K562 (cell line): ENCODE measurements at places on chromosomes 2 and 18. TPM values are rescaled to one million over a fixed set of nuclear protein-coding genes. Genes with fewer than 3 reads are reported as not detected.
A peak's percentile ranks its signal among the peaks of the same experiment; 100 is the strongest.

DNA sequence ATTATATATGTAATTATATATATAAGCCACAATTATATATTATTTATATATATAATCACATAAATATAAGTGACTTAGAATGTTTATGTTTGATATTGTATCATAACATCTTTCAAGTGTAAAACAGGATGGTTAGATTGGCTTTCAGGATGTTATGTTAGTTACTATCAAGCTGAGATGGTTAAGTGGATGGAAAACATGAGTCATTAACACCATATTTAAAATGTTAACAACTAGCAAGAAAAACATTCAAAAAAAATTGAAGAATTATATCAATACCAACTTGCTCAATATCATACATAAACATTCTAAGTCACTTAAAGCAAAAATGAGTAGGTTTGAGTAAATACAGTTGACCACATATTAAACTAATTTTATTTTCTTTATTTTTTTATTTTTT is 21.8 kb upstream of the RAB27B start:
- no peak overlapping the region for H3K4me3 ChIP-seq
- no peak overlapping the region for H3K27ac ChIP-seq
- peaks cover 10% of the 10 kb centered on the region; the same call in 2 of the 3 replicates for H3K4me1 ChIP-seq
- no peaks in the 10 kb centered on the region for H3K27me3 ChIP-seq

The LIMS3 gene
- 0.73 and 1.9 TPM in 2 replicates for polyA plus RNA-seq

The TMEM169 gene
- not detected in 2 replicates for polyA plus RNA-seq

DNA sequence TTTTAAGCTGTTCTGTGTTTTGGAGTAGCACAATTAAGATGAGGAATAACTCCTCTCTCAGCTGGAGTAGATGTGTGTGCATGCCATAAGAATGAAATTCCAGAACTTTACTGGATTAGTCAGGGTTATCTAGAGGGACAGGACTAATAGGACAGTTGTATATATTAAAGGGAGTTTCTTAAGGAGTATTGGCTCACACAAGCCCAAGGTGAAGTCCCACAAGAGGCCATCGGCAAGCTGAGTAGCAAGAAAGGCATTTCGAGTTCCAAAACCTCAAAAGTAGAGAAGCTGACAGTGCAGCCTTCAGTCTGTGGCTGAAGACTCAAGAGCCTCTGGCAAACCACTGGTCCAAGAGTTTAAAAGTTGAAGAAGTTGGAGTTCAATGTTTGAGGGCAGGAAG is 113.7 kb downstream of the RIT2 start:
- no peak overlapping the region for H3K4me3 ChIP-seq
- H3K27me3 ChIP-seq = no peaks in the 10 kb centered on the region
- no peaks in the 10 kb centered on the region for H3K36me3 ChIP-seq

The NT5DC4 gene
- 1.6 and 5.0 TPM in 2 replicates for polyA plus RNA-seq

GRCh38 chr2:168312036-168312822 is 64.8 kb upstream of the STK39 start:
- no peak overlapping the region for H3K27ac ChIP-seq
- H3K4me3 ChIP-seq = no peak overlapping the region
- no peaks in the 10 kb centered on the region for H3K4me1 ChIP-seq
- H3K27me3 ChIP-seq = no peaks in the 10 kb centered on the region; the same call in 2 of the 3 replicates

GRCh38 chr2:60152226-60152833 is 401.1 kb downstream of the BCL11A start:
- H3K27me3 ChIP-seq = no peaks in the 10 kb centered on the region
- H3K4me1 ChIP-seq = no peaks in the 10 kb centered on the region
- H3K27ac ChIP-seq = no peak overlapping the region
- no peaks in the 10 kb centered on the region for H3K36me3 ChIP-seq

The MC5R gene
- polyA plus RNA-seq = not detected in 2 replicates

DNA sequence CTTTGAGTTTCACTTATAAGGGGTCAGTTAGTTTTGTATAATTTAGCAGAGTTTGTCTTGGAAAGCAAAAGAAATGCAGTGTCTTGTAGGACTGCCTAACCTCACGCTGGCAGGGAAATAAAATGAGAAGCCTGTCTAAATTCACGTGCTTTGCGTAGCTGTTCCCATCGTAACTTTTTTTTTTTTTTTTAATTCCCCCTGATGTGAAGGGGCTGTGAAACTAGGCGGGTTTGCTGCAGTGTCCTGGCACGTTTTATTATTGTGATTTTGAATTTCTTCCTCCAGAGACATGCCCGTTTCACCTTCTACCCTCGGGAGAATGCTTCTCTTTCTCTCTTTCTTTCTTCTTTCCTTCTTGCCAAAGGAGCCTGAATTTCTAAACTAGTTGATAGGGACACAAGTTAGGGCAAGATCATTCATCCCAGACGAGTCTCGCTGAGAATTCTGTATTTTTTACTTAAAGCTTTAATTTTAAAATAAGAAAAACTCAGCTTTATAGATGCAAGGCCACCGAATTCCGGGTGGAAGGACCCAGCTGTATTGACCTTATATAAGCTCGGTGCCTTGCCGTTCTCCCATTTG is 2.3 kb downstream of the MEIS1 start:
- peaks cover 14% of the 10 kb centered on the region; the same call in 2 of the 3 replicates for H3K36me3 ChIP-seq
- H3K27me3 ChIP-seq = no peaks in the 10 kb centered on the region
- H3K4me3 ChIP-seq = peak overlapping the region; percentile 50; the same call in 1 of the 2 replicates
- no peak overlapping the region for H3K27ac ChIP-seq

GRCh38 chr2:25709349-25709748 is 36.0 kb upstream of the DTNB start:
- H3K4me1 ChIP-seq = no peaks in the 10 kb centered on the region
- no peak overlapping the region for H3K27ac ChIP-seq
- H3K36me3 ChIP-seq = no peaks in the 10 kb centered on the region
- peaks cover 29% of the 10 kb centered on the region for H3K27me3 ChIP-seq

DNA sequence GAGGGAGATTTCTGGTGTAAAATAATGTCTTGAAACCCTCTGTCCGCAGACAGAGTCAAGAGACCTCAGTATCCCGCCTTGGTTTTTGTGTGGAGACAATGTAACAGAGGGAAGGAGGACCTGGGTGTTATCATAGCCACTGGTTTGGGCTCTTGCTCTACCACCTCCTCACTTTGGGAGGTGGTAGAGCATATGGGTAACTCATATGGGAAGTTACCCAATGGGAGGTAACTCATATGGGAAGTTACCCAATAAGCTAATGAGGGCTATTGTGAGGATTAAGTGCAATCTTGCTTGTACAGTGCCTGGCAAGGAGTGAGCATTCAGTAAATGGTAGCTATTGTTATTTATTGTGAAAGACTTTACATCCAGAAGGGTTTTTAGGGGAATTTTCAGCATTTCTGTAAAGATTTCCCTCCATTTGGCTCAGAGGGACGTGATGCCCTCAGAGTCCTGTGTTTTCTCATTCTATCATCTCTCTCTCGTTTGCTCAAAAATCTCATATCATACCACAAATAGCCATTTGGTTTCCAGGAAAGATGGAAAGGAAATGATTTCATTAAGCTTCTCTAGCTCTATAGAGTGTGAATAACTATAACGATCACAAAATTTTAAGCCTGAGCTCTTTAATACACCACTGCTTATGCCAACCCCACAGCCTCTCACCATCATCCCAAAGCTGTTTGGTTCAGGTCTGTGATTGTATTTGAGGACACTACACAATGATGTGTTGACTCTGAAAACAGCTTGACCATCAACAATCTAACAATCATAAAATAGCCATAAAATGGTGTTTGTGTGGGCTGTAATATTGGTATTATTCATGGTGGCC is 307.7 kb downstream of the STK39 start:
- H3K36me3 ChIP-seq = peaks cover 58% of the 10 kb centered on the region
- peak overlapping the region; percentile 77 for H3K27ac ChIP-seq
- no peaks in the 10 kb centered on the region for H3K27me3 ChIP-seq
- peaks cover 29% of the 10 kb centered on the region for H3K4me1 ChIP-seq
- DNase-seq = peak; percentile 43

The MATN3 gene
- polyA plus RNA-seq = 0.30 TPM in 1 of 2 replicates, not detected in the other

GRCh38 chr2:118988706-118989105 is 46.7 kb downstream of the MARCO start:
- no peaks in the 10 kb centered on the region for H3K36me3 ChIP-seq
- H3K27ac ChIP-seq = no peak overlapping the region
- DNase-seq = no peak
- H3K27me3 ChIP-seq = no peaks in the 10 kb centered on the region

GRCh38 chr18:62773691-62774090 is 58.4 kb downstream of the PHLPP1 start:
- H3K27ac ChIP-seq = no peak overlapping the region
- no peaks in the 10 kb centered on the region for H3K36me3 ChIP-seq
- H3K4me1 ChIP-seq = no peaks in the 10 kb centered on the region
- no peaks in the 10 kb centered on the region for H3K27me3 ChIP-seq
- no peak overlapping the region for H3K4me3 ChIP-seq

DNA sequence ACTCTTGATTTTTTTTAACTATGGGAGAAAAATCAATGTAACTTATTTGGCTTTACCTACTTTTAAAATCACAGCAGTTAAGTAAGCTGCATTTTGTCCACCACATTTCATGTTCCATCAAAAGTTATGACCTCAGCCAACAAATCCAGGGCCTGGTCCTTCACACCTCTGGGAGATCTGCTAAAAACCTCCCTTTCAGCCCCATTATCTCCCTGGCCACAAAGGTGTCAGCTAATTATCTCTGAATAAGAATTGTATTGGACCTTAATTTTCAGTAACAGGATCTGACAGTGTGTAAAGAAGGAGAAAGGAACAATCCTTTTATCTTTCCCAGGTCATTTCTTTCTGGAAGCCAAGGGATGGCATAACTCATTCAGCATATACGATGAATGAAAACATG is 359.3 kb downstream of the TMEM182 start:
- no peak overlapping the region for H3K27ac ChIP-seq
- no peak for DNase-seq
- no peak overlapping the region for H3K4me3 ChIP-seq
- H3K27me3 ChIP-seq = no peaks in the 10 kb centered on the region
- no peaks in the 10 kb centered on the region for H3K36me3 ChIP-seq
- H3K4me1 ChIP-seq = no peaks in the 10 kb centered on the region

The NEB gene
- polyA plus RNA-seq = 2.9 and 8.3 TPM in 2 replicates

The GTF2A1L gene
- polyA plus RNA-seq = 0.05 TPM in 1 of 2 replicates, not detected in the other

The XPO1 gene
- polyA plus RNA-seq = 195 and 211 TPM in 2 replicates

DNA sequence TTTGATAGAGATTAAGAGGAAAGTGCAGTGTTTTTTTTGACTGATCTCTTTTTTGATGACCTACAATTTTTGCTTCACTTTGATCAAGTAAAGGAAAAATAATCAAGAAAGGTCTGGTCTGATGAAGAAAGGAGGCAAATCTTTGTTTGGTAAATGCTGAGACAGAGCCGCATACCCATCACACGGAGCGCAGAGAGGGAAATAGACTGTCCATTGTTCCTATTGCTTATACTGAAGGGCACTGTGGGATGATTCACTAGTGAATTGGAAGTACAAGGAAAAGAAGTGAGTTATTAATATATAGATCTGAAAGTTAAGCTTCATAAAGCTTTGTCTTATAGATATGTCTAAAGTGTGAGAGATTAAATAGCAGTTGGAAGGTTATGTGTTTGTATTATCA is 455.1 kb downstream of the PLCL1 start:
- no peaks in the 10 kb centered on the region for H3K4me1 ChIP-seq
- H3K27me3 ChIP-seq = no peaks in the 10 kb centered on the region
- DNase-seq = no peak
- H3K27ac ChIP-seq = no peak overlapping the region

- DNase-seq = no peak
- H3K4me3 ChIP-seq = no peak overlapping the region
- H3K4me1 ChIP-seq = no peaks in the 10 kb centered on the region
- H3K27ac ChIP-seq = no peak overlapping the region
- peaks cover 85% of the 10 kb centered on the region for H3K36me3 ChIP-seq
These were observed 22.5 kb downstream of the ASB1 start for GRCh38 chr2:238449241-238449640.

The IWS1 gene
- 42.9 and 43.1 TPM in 2 replicates for polyA plus RNA-seq

DNA sequence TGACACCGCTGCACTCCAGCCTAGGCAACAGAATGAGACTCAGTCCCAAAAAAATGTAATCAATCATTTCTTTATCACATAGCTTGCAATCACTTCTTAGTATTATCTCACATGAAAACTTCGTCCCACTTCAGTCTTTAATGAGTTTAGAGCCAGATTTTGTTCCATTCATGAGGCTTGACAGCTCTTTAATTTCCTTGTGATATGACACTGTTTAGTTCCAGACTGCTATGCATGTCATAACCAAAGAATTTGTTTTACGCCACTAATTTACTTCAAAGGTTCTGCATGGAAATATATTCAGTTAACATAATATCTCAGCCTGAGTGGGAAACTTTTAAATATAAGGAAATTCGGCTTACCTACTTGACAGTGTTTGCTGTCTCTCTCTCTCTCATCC is 113.1 kb downstream of the ZNF532 start:
- H3K4me3 ChIP-seq = no peak overlapping the region
- H3K36me3 ChIP-seq = no peaks in the 10 kb centered on the region
- H3K4me1 ChIP-seq = no peaks in the 10 kb centered on the region
- no peak overlapping the region for H3K27ac ChIP-seq
- no peak for DNase-seq

GRCh38 chr2:8513601-8514273 is 168.1 kb upstream of the ID2 start:
- no peak overlapping the region for H3K27ac ChIP-seq
- no peaks in the 10 kb centered on the region; the same call in 2 of the 3 replicates for H3K4me1 ChIP-seq
- DNase-seq = no peak
- H3K27me3 ChIP-seq = peaks cover 13% of the 10 kb centered on the region; the same call in 2 of the 3 replicates

The LYG1 gene
- polyA plus RNA-seq = 1.2 and 1.7 TPM in 2 replicates

- H3K27ac ChIP-seq = no peak overlapping the region
- no peaks in the 10 kb centered on the region for H3K27me3 ChIP-seq
- DNase-seq = no peak
- no peaks in the 10 kb centered on the region for H3K4me1 ChIP-seq
- no peak overlapping the region for H3K4me3 ChIP-seq
- H3K36me3 ChIP-seq = peaks cover 27% of the 10 kb centered on the region; the same call in 2 of the 3 replicates
These were observed 24.4 kb downstream of the EIF4E2 start for GRCh38 chr2:232574674-232575403.

The IER3IP1 gene
- 19.9 and 37.2 TPM in 2 replicates for polyA plus RNA-seq

GRCh38 chr18:68435581-68435980 is 279.3 kb downstream of the TMX3 start:
- H3K4me1 ChIP-seq = no peaks in the 10 kb centered on the region
- H3K27me3 ChIP-seq = no peaks in the 10 kb centered on the region
- H3K4me3 ChIP-seq = no peak overlapping the region
- H3K27ac ChIP-seq = no peak overlapping the region
- no peaks in the 10 kb centered on the region for H3K36me3 ChIP-seq
- no peak for DNase-seq

GRCh38 chr2:195026261-195026660 is 630.8 kb upstream of the SLC39A10 start:
- no peaks in the 10 kb centered on the region for H3K27me3 ChIP-seq
- H3K4me3 ChIP-seq = no peak overlapping the region
- no peak overlapping the region for H3K27ac ChIP-seq
- no peaks in the 10 kb centered on the region for H3K4me1 ChIP-seq
- no peak for DNase-seq

The ELAC1 gene
- polyA plus RNA-seq = 5.2 and 7.7 TPM in 2 replicates

GRCh38 chr2:127220102-127220767 is at the start of gene CYP27C1:
CYP27C1 (minus strand) TSS chr2:127220299; CDS start chr2:127220270, 29 bp downstream.
- no peak within 1 kb of the TSS for H3K27ac ChIP-seq
- H3K27me3 ChIP-seq = peaks cover 23% of the 10 kb centered on the region
- no peak within 1 kb of the TSS for H3K4me3 ChIP-seq

DNA sequence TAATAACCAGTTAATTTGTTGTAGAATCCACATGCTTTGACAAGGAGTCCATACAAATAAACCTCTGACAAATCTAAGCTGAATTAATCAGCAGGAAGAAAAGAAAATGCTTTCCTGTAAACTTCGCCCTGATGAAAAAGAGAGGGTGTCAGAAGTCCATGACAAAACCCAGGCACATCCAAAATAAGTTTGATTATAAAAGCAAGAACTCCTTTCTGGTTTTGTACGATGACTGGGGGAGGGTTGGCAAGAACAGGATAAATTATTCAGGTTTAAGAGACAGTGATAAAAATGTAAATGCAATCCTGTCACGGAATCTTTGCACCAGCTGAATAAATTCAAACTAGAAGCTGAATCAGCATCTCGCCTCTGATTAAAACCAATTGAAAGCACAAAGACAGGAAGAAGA is 469.2 kb upstream of the TNP1 start:
- H3K36me3 ChIP-seq = no peaks in the 10 kb centered on the region
- H3K27ac ChIP-seq = no peak overlapping the region
- no peak for DNase-seq
- no peaks in the 10 kb centered on the region for H3K27me3 ChIP-seq
